ENCODE measurements at places on chromosomes 11 and 22.
A peak's percentile ranks its signal among the peaks of the same experiment; 100 is the strongest.

- no peak for DNase-seq
These were observed at the start of gene FIBIN for GRCh38 chr11:26993965-26994457. Gene FIBIN, plus strand, starts transcription at chr11:26994112. Its CDS starts 415 bp downstream, at chr11:26994527.

DNA sequence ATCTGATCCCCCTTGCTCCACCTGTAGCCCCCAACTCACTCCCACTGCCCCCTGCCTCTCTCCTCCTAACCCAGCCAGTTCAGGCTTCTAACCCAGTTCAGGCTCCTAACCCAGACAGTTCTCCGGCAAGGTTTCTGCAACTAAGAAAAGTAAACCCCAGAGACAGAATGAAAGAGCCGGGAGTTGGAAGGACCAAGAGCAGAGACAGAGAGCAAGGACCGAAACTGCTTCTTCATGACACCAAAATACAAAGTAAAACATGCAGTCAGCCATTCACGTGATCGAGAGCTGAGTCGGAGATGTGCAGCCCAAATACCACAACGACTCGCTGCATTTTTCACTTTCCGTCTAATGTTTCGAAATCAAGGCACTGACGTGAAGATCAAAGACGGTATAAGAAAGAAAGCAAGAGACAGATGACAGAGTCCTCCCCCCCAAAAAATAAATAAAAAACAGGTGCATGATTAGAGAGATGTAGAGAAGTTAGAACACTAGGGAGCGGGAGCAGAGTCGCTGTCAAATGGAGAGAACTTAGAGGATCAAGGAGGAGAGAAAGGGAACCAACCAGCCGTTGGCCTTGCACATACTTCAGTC lies 884 bp downstream of the IL10RA start:
- peak; percentile 60 for DNase-seq

GRCh38 chr22:39462443-39463221 lies 5.8 kb downstream of the MGAT3 start:
- no peak for DNase-seq

- no peak for DNase-seq
These were observed 2.9 kb downstream of the PAK1 start for GRCh38 chr11:77470971-77471370.
